ENCODE measurements at places on chromosomes 11 and 22. TPM values are rescaled to one million over a fixed set of nuclear protein-coding genes. Genes with fewer than 3 reads are reported as not detected.

RNF121 gene
- 31.8 TPM for total RNA-seq

ANO1 gene
- total RNA-seq = not detected

DNA sequence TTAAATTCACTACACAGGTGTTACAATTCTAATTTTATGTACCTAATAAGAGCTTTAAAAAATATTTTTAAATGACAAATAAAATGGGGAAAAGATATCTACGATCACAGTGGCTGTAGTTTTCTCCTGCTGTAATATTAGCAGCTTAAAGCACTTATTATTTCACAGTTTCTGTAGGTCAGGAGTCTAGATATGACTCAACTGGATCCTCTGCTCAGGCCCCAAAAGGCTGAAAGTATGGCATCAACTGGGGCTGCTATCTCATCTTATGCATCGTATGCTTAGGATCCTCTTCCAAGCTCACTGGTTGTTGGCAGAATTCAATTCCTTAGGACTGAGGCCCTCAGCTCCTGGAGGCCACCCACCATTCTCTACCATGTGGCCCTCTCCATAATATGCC, 12.8 kb downstream of the FBXO3 start:
- no peak overlapping the region for H3K4me3 ChIP-seq
- no peak for DNase-seq
- H3K27ac ChIP-seq = no peak overlapping the region
- no peaks in the 10 kb centered on the region for H3K27me3 ChIP-seq
- no peaks in the 10 kb centered on the region for H3K4me1 ChIP-seq

ESAM gene
- total RNA-seq = 0.26 TPM

GRCh38 chr11:60372767-60373166, 5.6 kb upstream of the MS4A7 start:
- H3K4me1 ChIP-seq = no peaks in the 10 kb centered on the region
- H3K36me3 ChIP-seq = no peaks in the 10 kb centered on the region
- no peak overlapping the region for H3K4me3 ChIP-seq
- no peaks in the 10 kb centered on the region for H3K27me3 ChIP-seq

DNA sequence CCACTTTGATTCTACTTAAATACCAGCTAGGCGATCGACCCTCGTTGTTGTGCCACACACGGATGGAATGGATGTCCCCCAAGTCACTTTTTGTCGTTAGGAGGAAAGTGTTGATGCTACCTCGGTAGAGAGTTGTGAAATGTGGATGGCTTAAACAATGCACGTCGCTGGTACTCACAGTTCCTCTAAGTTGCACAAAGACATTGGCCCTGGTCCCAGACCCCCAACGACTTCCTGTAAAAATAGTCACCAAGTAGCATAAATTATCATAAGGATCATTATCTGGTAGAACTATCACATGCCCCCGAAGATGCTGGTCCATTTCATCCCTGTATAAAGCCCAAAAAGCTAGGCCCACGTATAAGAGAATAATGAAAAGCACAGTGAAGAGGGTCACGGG, 3.8 kb downstream of the PKDREJ start:
- no peaks in the 10 kb centered on the region for H3K36me3 ChIP-seq
- no peak for DNase-seq
- H3K27ac ChIP-seq = no peak overlapping the region
- H3K27me3 ChIP-seq = peaks cover 73% of the 10 kb centered on the region
- no peaks in the 10 kb centered on the region for H3K4me1 ChIP-seq

DNA sequence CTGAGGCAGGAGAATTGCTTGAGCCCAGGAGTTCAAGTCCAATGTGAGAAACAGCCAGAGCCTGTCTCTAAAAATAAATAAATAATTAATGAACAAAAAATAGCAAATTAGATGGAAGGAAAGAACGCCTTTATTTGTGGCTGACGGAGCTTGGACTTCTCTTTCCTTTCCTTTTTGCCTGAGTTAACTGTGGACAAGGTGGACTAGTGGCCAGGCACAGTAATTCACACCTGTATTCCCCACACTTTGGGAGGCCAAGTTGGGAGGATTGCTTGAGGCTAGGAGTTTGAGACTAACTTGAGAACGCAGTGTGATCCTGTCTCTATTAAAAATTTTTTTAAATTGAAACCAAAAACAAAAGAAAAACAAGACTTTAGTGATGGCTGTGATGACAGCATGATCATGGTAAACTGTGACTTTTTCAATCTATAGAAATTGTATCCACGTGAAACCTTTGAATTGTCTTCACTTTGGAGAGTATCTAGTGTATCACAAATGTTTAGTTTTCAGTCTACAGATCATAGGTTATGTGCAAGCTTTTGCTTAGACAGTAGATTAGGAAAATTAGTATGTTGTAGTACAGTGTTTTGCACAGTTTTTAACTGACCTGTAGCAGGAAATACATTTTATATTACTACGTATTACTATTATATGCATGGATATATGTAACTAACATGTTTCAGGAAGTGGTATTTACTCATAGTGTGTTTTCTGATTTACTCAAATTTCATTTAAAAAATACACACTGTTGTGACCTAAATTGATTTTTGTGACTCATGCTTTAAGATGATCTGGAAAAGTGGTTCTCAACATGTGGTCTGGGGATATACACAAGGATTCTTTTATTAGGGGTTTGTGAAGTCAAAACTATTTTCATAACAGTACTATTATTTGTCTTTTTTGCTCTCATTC, 42.1 kb downstream of the KDM2A start:
- no peaks in the 10 kb centered on the region for H3K27me3 ChIP-seq
- no peak overlapping the region for H3K4me3 ChIP-seq
- no peak overlapping the region for H3K27ac ChIP-seq
- peaks cover 5% of the 10 kb centered on the region for H3K4me1 ChIP-seq
- no peak for DNase-seq

Data from neural progenitor cell (in vitro differentiated cells).